ENCODE measurements at places on chromosomes 2 and 18.
A peak's percentile ranks its signal among the peaks of the same experiment; 100 is the strongest.

DNA sequence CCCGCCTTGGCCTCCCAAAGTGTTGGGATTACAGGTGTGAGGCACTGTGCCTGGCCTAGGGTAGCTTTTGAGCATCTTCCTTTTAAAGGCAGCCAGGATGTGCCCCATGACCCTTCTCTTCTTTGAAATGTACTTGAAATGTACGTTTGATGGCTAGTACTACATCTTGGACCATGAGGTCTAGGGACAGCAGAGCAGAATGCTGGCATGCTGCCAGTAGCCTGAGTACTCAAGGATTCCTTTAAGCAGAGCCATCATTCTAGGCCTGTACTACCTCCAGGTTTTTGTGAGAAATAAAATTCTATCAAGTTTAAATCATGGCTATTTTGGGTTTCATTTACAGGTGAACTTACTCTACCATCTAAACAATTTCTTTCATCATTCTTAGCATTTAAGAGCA lies 2.9 kb upstream of the EML6 start:
- DNase-seq: no peak

DNA sequence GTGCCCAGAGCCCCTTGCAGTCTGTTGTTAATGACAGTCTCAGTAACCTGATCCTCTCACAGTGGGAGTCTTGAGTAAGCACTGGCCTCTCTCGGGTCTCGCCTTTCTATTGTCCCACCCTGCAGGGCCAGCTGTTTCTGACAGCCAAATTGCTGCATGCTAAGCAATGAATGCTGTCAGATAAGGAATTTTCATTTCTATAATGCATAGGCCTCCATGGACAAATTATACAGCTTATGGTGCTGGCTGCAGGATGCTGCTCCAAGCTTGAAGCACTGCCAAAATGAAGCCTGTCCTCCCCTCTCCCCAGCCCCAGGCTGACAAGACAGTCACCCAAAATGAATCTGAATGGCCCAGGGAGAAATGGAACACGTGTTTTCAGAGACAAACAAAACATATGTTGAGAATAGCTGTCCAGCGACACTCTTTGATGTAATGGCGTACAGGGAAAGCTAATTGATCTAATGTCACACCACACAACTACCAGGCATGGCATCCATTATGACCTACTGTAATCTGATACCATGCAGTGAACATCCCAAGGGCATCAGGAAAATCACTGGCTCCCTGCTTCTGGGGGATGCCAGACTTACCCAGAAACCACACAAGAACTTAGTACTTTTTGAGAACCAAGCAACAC lies 36.8 kb downstream of the ACVR1 start:
- DNase-seq: peak; percentile 57

- no peak for DNase-seq
Measured at GRCh38 chr2:118320658-118321057, 232.4 kb downstream of the INSIG2 start.

- DNase-seq: no peak
Measured at GRCh38 chr2:236015171-236015570, 153.0 kb downstream of the GBX2 start.

DNA sequence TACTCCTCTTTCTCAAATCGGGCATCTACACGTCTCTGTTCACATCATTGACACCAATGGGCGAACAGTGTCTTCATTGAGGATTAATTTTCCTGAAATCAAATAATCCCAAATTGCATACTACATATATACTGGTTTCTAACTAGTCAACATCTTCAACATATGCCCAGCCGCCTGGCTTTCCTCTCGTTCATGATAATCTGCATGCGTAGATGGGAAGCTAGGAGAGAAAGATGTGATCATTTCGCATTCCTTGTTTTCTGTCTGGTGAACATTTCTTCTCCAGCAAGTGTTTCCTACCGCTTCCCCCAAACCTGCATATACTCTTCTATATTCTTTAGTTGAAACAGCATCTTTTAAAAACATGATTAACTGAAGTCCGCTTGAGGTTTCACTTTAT lies 7.4 kb downstream of the TWIST2 start:
- DNase-seq: no peak

GRCh38 chr2:176177580-176178037 lies 10.9 kb upstream of the HOXD1 start:
- DNase-seq: no peak

DNA sequence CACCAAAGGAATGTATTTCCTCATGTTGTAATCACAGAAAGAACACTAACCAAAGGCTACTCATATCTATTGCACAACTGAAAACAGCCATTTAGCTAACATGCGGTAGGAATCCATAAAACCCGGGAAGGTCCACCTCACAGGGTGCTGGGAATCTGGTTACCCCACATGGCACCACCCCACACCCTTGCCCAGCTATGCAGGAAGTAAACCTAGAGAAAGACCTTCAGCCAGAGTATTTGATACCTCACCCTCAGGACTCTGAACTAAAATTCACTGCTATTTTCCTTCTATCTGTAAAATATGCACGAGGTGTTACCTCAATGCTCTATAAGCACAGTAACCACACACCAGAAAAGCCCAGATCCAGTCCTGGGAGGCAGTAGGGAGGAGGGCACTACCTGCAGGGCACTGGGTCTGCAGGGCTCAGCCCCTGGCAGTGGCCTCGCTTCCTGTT lies 45.8 kb downstream of the PTPN2 start:
- peak; percentile 94 for DNase-seq

- DNase-seq: no peak
Measured at GRCh38 chr2:146642066-146642465, 1202.8 kb upstream of the ACVR2A start.

- peak; percentile 35 for DNase-seq
Measured at GRCh38 chr2:15748736-15749323, 157.2 kb downstream of the DDX1 start.

DNA sequence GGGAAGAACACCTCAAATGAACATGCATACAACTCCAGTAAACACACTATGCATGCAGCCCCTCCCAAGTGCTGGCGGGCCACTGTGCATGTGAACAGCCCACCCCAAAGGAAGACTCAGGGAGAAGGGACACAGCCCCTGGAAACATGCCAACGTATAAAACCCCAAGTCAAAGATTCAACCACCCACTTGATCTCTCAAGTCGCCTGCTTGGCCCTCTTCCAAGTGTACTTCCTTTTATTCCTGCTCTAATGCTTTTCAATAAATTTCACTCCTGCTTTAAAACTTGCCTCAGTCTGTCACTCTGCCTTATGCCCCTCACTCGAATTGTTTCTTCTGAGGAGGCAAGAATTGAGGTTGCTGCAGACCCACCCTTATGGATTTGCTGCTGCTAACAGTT lies 139.1 kb downstream of the C1D start:
- peak; percentile 13 for DNase-seq

- DNase-seq: peak; percentile 93
Measured at GRCh38 chr18:58213440-58213839, 169.4 kb downstream of the NEDD4L start.

- DNase-seq: no peak
Measured at GRCh38 chr2:1599301-1600085, 144.8 kb downstream of the PXDN start.
